ENCODE measurements at places on chromosomes 7 and 10. TPM values are rescaled to one million over a fixed set of nuclear protein-coding genes. Genes with fewer than 3 reads are reported as not detected.

GNGT1 gene
- total RNA-seq, result not detected

MRC1 gene
- not detected for total RNA-seq

GNG11 gene
- not detected for total RNA-seq

METTL27 gene
- total RNA-seq, result 1.3 TPM

DNA sequence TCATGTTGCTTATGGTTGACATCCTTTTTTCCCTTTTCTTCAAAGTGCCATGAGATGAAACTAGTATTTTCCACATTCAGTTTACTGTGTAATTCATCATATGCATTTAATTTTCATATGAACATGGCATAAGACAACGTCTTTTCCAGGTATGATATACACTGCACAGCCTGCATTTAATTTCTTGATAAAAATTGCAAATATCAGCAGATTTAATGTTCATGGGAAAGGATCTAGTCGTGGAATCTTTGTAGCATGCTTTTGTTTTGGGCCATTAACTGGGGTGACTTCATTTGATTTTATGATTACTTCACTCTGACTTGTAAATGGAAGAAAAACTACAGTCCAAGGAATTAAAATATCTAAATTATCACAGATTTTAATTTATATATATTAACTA lies 837.3 kb downstream of the IPMK start:
- no peak for DNase-seq
